HT-29 (cell line): ENCODE measurements at places on chromosomes 11 and 22. TPM values are rescaled to one million over a fixed set of nuclear protein-coding genes. Genes with fewer than 3 reads are reported as not detected.

- DNase-seq = no peak
Observed at GRCh38 chr11:131764126-131764525, 393.7 kb downstream of the NTM start.

- DNase-seq = peak; percentile 76
Observed at GRCh38 chr11:83159902-83160865, 3.3 kb downstream of the PCF11 start.

The SAA4 gene
- total RNA-seq = not detected in 2 replicates

DNA sequence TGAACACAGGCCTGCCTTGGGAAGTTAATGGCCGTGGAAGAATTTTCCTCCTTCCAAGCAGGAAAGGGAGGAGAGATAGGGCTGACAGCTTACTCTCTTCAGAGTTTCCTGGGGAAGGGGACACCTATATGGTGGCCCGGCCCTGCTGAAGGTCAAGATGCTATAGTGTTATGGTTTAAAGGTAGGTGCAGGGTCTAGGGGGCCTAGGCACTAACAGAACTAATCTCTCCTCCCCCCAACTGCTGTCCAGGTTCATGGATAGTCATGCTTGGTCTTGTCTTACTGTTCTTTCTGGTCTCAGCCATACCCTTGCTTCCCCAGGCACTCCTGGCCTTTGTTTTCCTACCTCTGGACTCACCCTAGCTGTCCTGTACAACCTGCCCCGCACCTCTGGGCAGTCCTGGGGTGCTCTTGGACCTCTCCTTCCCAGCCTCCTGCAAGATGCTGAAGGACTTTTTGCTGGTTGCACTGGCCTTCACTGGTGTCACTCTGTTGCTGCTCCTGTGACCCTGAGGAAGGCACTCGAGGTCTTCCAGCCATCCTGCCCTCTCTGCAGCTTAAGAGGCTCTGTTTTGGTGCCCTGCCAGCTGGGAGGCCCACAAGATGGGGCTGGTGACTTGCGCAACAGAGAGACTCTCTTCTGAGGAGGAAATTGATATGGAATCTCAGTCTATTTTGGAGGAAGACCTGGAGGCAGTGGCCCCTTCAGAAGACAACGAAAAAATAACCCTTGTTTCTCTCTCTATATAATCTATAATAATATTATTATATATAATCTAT is 17.9 kb downstream of the SEC14L3 start:
- no peak for DNase-seq

The OR8D4 gene
- total RNA-seq = not detected in 2 replicates

DNA sequence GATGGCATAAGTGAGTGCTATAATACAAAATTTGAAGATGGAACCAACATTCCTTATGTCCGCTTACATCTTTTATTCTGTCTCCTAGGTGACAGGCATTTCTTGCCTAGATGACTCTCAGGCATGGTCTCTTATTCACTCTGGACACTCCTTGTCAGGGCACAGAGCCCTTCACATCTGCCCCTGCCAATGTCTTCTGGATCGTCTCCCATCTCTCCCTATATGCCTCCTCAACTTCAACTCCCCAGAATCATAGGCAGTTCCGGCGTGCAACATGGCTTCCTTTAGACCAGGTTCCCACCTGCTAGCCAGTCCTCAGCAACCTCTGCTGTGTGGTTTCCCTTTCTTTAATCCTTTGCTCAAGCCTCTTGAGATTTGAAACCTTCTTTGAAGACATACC is 300.9 kb downstream of the TENM4 start:
- DNase-seq = no peak

DNA sequence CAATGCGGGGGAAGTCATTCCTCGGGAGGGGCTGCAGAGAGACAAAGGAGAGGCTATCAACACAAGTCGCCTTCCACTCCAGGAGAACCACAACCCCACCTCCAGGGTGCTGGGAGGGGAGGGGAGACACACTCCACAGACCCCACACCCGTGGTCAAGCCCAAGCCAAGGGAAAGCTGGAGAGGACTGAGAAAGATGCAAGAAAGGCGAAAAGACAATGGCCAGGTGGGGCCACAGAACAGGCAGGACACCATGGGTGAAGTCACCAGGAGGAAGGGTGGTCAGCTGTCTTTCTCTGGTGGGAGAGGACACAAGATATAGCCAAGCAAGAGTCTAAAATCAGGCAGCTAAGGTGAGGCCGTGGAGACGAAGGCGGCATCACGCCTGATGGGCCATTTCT is 16.0 kb downstream of the HDHD5 start:
- no peak for DNase-seq

The TBX10 gene
- 2.2 and 5.4 TPM in 2 replicates for total RNA-seq

The NPTXR gene
- 0.03 and 0.70 TPM in 2 replicates for total RNA-seq

- no peak for DNase-seq
Observed at GRCh38 chr11:107050121-107050520, 31.8 kb upstream of the GUCY1A2 start.

DNA sequence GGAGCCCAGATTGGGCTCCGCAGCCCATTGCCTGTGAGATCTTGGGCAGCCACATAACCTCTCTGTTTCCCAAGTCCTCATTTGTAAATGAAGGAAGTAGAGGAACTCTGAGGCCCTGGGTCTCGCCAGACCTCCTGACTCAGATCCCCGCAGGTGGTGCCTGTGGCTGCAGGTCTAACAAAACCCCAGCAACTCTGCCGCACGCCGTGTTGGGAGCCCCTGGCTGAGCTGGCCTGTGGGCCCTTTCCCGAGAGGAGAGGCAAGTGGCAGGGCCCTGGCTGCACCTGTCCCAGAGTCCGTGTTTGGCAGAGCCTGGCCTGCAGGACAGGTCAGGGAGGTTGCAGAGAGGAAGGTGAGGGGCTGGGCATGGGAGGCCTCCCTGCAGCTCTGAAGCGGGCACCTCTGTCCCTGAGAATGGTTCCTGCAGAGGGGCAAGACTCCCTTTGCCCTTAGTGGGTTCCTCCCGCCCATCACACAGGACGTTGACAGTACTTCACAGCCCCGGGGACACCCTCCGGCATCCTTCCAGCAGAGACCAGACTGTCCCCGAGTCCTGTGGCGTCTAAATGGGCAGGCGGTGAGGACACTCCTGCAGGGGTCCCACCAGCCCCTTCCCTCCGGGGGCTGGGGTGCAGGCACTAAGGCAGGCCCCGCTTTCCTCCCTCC is 67.7 kb downstream of the ARHGAP8 start:
- DNase-seq = no peak

The P2RY2 gene
- 36.4 and 39.5 TPM in 2 replicates for total RNA-seq

DNA sequence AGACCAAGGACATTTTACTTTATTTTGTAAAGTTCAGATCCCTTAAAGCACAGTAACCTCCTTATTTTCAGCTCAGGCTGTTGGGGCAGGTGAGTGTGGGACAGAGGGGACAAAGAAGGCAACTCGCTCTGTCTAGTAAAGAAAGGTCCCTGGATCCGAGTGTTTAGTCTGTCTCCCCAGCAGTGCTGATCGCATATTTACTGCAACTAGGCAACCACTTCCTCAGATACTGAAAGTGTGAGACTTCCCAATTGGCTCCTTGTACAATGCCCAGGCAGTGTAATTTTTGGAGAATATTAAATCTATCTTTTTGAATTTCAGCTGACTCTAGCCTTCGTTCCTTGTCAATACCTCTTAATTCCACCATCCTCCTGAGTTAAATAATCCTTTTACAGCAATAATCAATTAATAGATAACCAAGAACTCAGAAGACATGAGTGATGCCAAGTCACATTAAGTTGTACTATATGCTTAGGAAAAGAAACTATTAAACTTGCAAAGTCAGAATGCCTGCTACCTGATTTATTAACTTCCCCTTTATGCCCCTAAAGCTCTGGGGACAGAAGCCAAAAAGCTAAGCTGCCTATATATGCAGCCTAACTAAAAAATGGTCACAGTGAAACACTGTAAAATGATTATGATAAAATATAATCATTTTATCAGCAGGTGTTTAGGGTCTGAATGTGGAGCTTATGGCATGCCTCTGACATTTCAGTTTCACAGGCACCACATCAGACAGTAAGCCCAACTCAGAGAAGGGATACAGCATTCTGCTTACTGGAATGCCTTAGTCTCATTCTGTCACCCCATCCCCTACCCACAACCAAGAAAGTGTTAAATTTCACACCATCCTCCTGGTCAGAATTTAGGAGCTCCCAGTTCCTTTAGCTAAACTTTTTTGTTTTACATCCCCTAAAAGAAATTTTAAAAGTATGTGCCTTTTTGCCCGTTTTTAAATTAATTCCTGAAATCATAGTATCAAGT is 138.7 kb downstream of the TRIM44 start:
- DNase-seq = no peak

- DNase-seq = no peak
Observed at GRCh38 chr11:88284336-88285050, 53.0 kb downstream of the CTSC start.

The RAG2 gene
- not detected in 2 replicates for total RNA-seq
